ENCODE measurements at places on chromosomes 12 and 14.

DNA sequence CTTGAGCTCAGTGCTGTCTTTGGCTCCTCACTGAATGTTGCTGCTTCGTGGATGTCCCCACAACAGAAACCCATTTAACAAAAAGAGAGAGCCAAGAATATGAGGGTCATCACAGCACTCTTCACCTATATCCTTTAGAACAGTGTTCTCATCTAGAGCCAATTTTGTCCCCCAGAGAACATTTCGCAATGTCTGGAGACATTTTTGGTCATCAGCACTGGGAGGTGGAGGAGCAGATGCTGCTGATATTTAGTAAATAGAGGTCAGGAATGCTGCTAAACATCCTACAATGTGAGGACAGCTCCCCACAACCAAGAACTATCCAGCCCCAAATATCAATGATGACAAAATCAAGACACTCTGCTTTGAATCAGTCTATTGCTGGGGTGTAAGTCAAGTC, 92.5 kb downstream of the BBS10 start:
- DNase-seq, result no peak

DNA sequence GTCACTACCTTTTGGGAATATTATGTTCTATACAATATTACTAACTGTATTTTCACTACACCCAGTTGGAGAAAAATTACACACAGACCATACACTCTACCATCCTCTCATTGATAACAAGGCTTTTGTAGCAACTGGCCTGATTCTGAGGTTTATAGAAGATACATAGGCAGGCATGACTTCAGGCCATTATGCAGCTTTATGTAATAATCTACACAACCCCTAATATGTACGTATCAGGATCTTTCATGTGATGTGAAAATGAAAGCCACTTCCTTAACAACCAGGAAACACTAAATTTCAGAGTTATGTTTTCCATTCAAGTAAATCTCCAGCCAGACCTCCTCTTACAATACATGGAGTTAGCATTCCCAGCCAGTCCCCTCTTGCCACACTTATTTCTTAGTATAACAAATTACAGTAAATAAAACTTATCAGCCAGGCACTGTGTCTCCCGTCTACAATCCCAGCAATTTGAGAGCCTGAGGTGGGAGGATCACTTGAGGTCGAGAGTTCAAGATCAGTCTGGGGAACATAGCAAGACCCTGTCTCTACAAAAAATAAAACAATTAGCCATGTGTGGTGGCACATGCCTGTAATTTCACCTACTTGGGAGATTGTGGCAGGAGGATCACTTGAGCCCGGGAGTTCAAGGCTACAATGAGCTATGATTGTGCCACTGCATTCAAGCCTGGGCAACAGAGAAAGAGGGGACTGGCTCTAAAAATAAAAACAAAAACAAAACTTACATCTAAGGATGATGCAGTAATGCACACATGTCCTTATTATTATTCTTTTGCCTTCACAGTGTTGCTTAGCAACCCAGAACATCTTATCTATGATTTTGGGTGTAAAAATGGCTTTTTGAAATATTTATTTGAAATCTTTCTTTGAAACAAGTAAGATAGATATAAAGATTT, 10.4 kb upstream of the OSBPL8 start:
- DNase-seq, result no peak

DNA sequence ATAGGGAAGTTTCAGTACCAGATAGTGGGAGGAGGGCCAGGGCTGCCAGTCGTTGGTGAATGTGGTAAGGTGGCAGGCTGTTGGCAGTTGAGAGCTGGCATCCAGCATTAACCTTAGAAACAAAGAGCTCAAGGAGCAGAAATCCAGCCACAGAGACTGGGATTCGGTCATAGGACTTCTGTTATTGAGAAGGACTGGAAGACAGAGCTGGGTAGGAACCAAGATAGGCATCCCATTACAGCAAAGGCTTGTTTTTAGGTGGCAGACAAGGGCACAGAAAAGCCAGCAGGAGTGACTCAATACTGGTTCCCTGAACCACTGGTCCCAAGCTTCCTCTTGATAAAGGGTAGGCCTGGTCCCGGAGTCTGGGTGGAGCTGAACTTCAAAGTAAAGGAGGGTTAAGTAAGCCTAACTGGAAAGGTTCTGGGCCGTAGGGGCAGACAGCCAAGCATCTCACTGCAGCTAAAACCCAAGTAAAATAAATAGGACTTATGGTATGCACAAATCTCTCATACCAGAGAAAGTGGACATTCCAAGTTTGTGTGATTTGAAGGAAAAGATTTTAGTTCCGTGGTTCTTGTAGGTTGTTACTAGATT, 147.9 kb downstream of the ETV6 start:
- DNase-seq, result no peak

DNA sequence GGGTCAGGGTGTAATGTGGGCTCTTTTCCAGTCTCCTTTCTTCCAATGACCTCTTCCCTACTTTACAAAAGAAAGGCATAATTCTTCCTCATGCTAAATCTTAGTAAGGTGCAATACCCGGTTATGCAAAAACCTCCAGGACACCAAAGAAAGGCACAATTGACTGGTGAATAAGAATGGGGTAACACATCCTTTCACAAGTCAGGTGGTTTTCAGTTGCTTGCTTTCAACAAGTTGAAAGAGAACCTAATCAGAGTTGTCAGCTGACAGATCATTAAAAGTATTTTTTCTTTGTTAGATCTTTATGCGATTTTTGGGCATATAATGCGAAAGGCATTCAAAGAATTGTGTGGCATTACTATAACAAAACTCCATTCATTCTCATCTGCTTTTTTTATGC, 1.3 kb upstream of the AEBP2 start:
- no peak for DNase-seq

DNA sequence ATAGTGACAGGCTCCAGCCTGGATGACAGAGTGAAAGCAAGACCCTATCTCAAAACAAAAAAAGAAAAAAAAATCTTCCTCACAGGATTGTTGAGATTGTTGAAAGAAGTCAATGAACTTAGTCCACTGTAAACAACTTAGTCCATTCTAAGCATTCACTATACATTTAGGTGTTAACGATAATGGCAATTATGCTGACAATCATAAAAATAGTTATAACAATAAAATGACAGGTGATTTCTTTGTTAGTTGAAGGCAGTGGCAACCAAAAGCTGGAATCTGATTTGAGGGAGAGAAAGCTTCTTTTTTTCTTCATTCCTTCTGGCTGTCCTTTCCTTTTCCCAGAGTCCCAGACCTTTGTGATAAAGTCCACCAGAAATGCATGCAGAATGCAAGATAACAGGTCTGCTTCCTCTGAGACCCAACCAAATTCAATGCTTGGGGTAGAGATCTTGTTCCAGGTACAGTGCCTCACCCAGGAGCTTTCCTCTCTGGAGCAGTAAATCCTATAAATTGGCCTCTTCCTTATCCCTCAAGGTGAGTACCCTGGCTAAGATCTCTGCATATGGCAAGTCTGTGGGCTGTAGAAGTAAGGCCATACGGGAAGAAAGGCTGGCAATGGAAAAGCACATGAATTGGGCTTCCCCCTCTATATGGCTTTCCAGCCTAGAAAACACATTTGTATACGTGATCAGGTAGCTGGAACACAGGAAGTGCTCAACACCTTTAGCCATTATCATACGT, 52.5 kb downstream of the PAX9 start:
- no peak for DNase-seq

- no peak for DNase-seq
Measured at GRCh38 chr12:124616394-124617221, 49.2 kb upstream of the NCOR2 start.

DNA sequence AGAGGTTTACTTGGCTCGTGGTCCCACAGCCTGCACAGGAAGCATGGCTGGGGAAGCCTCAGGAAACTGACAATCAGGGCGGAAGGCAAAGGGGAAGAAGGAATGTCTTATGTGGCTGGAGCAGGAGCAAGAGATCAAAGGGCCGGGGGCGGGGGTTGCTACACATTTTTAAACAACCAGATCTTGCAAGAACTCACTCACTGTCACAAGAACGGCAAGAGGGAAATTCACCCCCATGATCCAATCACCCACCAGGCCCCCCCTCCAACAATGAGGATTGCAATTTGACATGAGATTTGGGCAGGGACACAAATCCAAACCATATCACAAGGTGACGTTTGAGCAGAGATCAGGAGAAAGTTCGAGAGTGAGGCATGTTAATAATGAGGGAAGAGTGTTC, 163.7 kb upstream of the RPH3A start:
- no peak for DNase-seq

DNA sequence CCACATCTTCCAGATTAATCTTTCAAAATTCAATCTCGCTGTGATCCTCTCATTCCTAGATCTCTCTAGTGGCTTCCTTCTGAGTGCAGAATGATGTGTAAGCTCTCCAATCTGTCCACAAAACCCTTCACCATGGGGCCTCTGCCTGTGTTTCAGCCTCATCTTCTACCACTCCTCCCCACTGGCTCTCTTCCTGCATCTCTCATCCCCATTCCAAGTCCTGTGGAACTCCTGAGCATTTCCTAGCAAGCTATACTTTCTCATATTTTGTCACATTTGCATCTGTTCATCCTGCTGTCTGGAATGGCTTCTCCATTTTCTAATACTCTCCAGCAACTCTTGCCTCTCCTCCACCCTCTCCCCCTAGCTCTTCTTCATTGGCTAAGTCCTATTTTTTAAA, 242.0 kb upstream of the DAAM1 start:
- no peak for DNase-seq

- DNase-seq, result no peak
Measured at GRCh38 chr12:291153-291723, 28.6 kb upstream of the SLC6A13 start.
